Fibroblast of lung (primary cell): ENCODE measurements at places on chromosomes 16 and 17. TPM values are rescaled to one million over a fixed set of nuclear protein-coding genes. Genes with fewer than 3 reads are reported as not detected.

The DNAAF8 gene
- 0.26 and 0.50 TPM in 2 replicates for total RNA-seq

The MT1A gene
- total RNA-seq, result 2.3 and 5.3 TPM in 2 replicates

The ZNF19 gene
- total RNA-seq, result 3.3 and 3.9 TPM in 2 replicates

The C1QTNF1 gene
- total RNA-seq, result 32.4 and 45.2 TPM in 2 replicates

The ZNF205 gene
- total RNA-seq, result 16.0 and 16.4 TPM in 2 replicates

The KRT32 gene
- under 0.01 TPM in 2 replicates for total RNA-seq

The KRTAP2-3 gene
- total RNA-seq, result not detected in 2 replicates

The PIPOX gene
- 0.83 and 1.5 TPM in 2 replicates for total RNA-seq

The TSNAXIP1 gene
- total RNA-seq, result 1.2 and 1.5 TPM in 2 replicates
